ENCODE measurements at places on chromosomes 6 and 20.

GRCh38 chr6:135475292-135475886 is 22.2 kb downstream of the AHI1 start:
- DNase-seq: no peak

DNA sequence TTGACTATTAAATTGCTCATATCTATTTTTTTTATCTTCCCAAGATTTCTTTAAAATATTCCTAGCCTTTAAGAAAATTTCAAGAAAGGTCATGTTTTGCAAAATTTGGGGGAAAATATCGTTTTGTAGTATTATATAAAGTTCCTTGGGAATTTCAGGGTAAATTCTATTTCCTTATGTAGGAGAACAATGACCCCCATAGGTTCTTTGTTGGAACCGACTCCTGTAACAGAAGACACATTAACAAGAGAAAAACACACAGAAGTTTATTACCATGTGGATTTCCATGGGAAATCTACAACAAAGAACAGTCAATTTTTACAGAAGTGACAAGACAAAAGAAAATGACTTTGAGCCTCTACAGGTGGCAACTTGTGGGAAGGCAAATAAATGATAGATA is 68.1 kb downstream of the ADGB start:
- no peak for DNase-seq

- DNase-seq: no peak
These were observed 165.5 kb downstream of the SYNE1 start for GRCh38 chr6:152471456-152472265.

DNA sequence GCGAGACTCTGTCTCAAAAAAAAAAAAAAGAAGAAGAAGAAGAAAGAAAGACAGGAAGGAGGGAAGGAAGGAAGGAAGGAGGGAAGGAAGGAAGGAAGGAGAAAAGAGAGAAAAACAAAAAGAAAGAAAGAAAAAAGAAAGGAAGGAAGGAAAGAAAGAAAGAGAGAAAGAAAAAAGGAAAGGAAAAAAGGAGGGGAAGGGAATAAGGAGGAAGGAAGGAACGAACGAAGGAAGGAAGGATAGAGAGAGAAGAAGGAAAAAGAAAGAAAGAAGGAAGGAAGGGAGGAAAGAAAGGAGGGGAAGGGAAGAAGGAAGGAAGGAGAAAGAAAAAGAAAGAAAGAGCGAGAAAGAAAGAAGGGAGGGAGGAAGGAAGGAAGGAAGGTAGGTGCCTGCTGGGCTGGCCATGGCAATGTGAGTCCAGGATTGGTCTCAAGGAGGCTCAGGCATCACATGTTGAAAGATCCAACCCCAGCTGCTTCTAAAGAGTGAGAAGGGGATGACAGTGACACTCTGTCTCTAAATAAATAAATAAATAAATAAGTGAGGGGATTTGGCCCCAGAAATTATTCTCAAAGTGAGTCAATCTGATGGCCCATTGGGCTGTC is 24.3 kb upstream of the SRSF6 start:
- no peak for DNase-seq

GRCh38 chr6:72724545-72724944 is 102.7 kb downstream of the KCNQ5 start:
- DNase-seq: no peak

DNA sequence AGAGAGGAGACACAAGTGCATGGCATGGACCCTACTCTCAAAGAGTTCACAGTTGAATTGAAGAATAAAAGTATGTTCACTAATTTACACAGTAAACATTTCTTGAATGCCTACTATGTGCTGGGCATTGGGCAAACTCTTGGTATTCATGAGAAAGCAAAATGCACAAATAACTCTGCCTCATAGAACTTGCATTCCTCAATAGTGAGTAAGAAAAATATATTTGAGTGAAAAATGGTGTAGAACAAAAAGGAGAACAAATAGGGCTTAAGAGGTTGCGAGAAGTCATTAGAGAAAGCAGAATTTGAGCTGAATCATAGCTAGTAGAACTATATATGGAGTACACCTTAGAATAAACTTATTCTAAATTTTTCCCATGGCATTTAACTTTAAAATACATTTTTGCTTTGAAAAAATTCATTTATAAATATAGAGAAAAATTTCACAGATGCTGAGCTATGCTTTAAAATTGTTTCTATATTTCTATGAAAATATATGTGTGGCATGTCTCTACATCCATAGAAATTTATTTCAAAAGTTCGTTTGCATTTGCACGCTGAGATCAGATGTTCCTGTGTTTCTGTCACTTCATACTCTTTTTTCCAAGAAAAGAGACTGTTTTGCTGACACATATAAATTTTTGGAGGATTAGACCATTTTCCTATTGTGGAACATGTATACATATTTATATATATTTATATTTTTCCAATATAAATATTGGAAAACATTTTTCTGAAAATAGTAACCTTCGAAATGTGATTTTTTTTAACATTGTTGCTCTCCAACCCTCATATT is 236.1 kb downstream of the KCNQ5 start:
- no peak for DNase-seq

DNA sequence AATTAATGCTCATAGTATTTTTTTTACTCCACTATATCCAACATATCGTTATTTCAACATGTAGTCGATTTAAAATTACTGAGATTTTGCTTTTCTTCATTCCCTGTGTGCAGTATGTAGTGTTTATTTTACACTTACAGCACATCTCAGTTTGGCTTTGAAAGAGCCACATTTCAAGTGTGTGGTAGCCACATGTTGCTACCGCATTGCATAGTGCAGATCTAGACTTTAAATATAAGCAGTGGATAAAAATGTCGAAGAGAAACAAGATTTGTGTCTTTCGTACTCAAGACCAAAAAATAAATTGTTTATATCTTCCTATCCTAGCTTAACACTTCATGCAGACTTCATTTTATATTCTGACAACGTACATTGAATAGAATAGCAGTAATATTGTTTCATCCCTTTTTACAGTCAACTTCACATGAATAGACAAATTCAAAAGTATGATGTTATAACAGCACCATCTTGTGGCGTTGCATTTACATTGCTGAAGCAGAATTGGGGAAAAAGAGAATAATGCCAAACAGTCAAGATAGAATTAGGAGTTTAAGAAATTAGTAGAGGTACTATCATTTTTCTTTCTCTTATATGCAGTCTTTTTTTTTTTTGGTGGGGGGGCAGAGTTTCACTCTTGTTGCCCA is 29.9 kb downstream of the FBXO5 start:
- DNase-seq: no peak

- DNase-seq: no peak
These were observed 589.2 kb downstream of the PHF3 start for GRCh38 chr6:64224819-64225218.

DNA sequence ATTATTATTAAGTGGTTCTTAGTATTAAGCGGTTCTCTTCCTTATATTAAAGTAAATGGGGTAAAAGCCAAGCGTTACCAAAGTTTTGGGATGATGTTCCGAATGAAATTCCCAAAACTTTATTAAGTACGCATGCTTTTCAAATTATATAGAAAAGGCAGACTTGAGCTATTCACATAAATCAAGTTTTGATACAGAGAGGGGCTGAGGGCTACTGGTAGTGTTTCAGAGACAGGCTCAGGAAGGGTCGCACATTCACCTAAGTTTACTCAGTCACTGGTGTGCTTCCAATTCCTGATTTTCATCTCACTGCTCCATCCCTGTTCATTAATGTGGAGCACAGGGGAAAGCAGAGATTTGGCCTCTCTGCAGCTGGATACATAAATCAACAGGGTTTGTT is 652.2 kb downstream of the QKI start:
- DNase-seq: no peak

DNA sequence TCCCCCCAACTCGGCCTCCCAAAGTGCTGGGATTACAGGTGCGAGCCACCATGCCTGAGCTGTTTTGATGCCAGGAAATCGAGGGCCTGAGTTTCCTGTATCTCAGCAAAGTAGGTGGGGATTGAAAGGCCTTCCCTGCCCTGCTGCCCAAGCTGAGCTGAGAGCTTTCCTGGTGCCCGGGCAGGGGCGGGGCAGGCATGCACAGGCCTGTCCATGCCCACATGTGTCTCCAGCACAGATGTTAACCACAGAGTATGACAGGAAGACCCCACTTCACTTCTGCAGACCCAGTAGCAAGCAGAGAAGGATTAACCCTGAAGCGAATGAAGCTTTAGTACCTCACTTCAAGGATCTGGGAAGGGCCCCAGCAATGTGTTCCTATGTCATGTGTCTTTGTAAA is 66.0 kb downstream of the GPR6 start:
- no peak for DNase-seq

- peak; percentile 25 for DNase-seq
These were observed 771 bp upstream of the PPP1R3G start for GRCh38 chr6:5084360-5084780.

- DNase-seq: no peak
These were observed 54.7 kb upstream of the TRIM39 start for GRCh38 chr6:30272032-30272431.

DNA sequence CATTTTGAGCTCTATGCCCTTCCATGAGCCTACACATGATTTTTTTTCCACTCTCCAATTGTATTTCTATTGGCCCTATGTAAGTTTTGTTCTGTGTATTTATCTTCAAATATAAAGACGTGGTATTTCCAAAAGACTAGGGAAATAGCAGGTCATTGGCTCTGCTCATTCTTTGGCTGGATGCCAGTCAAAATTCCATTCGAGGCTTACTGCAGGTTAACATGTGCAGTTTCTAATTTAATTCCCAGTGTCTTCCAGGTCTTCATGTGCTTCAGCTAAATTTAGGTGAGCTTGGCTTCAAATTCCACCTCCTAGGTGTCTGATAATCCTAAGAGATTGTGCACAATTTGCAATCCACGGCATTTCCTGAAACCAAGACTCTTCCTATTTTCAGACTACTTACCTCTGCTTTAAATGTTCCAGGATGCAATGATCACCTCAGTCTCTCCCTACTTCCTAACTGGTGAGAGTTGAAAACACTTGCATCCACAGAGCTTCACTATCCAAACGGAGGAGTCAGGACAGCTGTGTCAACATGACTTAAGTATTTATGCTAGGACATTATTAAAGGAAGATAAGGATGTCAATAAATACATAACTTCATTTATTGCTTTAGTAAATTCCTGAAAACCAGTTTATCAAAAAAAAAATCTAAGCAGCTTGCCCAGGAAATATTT is 236.1 kb downstream of the COL12A1 start:
- DNase-seq: no peak
